ENCODE measurements at places on chromosomes 1 and 21. TPM values are rescaled to one million over a fixed set of nuclear protein-coding genes. Genes with fewer than 3 reads are reported as not detected.

DNA sequence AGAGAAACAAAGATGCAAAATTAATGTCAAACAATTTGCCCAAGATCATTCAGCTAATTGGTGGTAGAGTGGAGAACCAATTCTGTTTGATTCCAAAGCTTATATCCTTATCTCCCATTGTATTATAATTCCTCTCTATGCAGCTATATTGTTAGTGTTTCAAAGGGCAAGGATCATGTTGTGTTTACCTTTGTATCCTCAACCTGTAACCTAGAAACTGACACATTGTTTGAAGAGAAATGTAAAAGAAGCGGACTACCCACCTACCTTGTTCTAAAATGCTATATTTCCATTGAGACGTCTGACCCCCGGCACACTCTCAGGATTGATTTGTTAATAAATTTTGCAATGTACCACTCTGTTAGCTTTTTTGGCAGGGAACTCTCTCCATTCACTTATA, 9.3 kb downstream of the RAVER2 start:
- no peak for DNase-seq

DNA sequence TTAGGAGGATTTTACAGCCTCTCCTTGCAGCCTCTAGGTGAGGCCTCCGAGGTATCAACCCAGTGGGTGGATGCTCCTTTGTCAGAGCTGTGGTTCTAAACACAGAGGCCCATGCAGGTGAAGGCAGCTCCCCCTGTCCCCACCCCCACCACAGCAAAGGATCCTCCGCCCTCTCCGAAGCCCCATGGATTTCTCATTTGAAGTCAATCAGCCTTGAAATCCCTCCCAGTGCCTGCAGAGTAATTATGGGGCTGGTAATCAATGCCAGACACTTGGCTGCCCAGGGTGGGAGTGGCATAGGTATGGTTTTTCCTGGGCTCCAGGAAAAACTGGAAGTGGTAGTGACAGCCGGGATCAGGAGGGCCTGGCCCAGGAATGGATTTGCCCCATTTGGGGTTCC, 119.5 kb upstream of the CSF3R start:
- DNase-seq, result no peak

- no peak for DNase-seq
Measured at GRCh38 chr1:44785029-44785380, 3.0 kb downstream of the BEST4 start.

- DNase-seq, result no peak
Measured at GRCh38 chr1:179077396-179077795, 4.5 kb upstream of the TOR3A start.

DNA sequence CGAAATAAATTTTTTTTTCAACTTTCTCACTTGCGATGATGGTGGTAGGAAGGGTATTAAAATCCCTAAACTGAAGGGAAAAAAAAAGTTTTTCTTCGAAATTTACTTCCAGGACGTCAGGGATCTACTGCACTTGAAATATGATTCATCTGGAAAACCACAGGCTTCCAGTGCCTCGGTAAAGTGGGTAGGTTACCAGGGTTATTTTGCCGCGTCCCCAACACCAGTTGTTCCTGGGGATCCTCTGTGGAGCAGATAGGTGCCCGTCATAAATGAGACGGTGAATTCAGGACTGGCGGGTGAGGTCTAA, 773 bp downstream of the RABIF start:
- no peak for DNase-seq

DNA sequence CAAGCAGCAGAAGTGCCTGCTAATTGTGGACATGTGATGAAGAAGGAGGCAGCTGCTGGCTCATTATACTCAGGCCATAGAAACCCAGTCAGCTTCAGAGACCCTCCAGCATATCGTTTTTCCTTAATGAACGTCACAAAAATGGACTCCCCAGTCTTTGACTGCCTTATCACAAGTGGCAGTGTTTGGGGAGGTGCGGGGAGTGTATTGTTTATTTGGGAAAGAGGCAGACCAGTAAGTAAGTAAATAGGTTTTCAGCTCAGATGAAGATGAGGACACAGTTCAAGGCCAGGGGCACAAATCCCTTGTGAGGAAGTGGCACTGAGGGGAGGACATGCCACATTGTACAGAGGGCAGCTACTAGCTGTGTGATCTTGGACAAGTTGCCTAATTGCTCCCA, 43.5 kb upstream of the NRDC start:
- no peak for DNase-seq

DNA sequence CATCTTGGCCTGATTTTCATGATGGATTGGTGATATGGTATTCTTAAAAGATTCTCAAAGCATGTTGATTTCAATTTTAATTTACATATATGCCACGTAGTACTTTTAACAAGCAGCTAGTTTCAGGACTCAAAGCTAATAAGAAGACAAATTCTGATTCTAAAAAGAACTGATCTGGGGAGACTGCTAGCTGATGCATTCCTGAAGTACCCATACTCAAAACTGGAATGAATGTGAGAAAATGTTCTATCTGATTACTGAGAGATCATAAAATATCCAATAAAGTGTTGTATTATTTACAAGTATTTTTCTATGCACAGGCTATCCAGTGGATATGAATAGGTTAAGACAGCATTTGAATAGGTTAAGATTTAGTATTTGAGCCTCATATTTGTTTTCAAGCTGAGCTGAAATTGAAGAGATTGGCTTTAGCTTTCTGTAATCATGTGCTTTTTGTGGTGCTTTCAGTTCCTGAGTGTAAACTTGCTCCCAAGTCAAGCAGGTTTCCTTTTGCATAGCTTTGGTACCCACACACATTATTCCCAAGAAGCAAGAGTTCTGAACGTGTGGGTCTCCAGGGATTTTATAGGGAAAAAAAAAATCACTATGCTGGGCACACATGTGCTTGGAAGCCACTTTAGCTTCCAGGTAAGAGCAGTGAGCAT, 114.1 kb downstream of the VPS13D start:
- DNase-seq, result no peak

GRCh38 chr1:66012106-66012784, 219.6 kb downstream of the PDE4B start:
- DNase-seq, result no peak

DNA sequence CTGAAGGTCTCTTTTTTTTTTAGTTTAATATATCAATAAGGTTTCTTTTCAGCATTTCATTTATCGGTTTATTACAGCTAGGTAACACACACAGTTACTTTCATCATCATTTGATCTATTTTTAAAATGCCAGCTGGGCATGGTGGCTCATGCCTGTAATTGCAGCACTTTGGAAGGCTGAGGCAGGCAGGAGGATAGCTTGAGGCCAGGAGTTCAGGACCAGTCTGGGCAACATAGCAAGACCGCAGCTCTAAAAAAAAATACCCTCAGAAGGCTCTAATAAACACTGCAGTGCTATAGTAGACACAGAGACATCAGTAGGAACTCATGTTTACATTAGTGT, 48.5 kb upstream of the VAMP3 start:
- DNase-seq, result no peak

GRCh38 chr1:235417086-235417697, 50.0 kb downstream of the TBCE start:
- DNase-seq, result peak; percentile 76

GRCh38 chr21:39345440-39345839, 3.4 kb downstream of the HMGN1 start:
- DNase-seq, result no peak

DNA sequence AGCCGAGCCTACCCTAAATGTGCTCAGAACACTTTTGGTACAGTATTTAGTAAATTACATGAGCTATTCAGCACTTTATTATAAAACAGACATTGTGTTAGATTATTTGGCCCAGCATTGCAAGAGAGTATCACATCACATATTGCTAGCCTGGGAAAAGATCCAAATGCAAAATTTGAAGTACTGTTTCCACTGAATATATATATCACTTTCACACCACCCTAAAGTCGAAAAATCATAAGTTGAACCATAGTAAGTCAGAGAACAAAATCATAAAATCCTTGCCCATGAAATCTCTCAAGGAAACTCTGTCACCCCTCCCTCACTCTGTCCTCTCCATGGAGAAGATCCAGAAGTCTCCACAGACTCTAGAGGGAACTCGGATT, 33.1 kb downstream of the RGS8 start:
- no peak for DNase-seq

GRCh38 chr1:88647249-88647645, 36.8 kb upstream of the PKN2 start:
- no peak for DNase-seq

DNA sequence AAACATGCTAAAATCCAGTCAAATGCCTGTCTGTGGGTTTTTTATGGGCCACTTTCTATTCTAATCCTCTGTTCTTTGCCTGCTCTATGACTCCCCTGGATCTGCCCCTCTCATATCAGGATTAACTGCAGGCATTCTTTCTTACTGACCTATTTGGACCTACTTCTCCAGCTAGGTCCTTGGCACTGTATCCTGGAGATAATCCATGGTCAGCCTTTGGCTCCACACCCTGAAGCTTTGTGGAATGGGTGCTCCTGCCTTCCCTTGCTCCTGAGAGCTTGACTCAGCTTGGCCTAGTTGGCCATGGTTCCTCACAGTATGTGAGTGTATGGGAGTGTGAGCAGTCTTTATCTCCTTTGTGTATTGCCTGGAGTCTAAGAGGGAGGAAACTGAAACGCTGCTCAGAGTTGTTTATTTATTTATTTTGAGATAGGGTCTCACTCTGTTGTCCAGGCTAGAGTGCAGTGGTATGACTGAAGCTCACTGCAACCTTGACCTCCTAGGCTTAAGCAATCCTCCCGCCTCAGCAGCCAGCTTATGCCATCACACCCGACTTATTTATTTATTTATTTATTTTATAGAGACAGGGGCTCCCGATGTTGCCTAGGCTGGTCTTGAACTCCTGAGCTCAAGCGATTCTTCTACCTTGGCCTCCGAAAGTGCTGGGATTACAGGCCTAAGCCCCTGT, 28.7 kb upstream of the CDC14A start:
- no peak for DNase-seq

DNA sequence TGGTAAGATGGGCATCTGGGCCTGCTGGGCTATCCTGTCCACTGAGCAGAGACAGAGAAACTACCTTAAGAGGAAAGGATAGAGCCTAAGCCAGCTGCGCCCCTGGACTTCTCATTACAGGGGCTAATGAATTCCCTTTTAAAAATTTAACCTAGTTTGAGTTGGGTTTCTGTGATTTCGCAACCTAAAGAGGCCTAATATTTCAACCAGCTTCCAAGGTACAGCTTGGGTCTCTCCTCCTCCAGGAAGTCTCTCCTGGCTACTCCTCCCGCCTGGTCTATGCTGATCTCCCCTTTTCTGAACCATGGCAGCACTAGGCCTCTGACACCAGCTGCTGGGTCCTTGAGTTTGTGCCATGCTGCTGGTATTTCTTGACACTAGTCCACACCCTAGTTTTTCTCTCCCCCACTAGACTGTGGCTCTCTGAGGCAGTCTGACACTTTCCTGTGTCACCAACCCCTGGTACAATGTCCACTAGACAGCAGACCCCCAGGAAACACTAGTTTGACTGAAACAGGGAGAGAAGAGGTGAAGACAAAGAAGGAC, 29.0 kb upstream of the TCEA3 start:
- no peak for DNase-seq

DNA sequence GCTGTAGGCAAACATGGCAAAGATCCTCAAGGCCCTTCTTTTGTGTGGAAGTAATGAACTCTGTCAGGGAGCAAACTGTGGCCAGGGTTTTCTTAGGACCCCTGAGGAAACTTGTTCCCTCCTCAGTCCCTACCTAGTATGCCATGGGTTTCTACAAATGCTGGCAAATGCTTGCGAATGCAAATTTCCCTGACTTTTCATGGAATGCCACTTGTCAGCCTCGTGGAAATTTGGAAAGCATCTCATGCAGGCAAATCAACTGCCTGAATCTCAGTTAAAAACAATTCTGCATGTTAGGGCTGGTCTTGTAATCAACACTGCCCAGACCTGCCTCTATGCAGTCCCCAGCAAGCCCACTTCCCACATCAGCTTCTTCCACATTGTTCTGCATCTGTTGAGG, 334.9 kb upstream of the AJAP1 start:
- DNase-seq, result no peak

DNA sequence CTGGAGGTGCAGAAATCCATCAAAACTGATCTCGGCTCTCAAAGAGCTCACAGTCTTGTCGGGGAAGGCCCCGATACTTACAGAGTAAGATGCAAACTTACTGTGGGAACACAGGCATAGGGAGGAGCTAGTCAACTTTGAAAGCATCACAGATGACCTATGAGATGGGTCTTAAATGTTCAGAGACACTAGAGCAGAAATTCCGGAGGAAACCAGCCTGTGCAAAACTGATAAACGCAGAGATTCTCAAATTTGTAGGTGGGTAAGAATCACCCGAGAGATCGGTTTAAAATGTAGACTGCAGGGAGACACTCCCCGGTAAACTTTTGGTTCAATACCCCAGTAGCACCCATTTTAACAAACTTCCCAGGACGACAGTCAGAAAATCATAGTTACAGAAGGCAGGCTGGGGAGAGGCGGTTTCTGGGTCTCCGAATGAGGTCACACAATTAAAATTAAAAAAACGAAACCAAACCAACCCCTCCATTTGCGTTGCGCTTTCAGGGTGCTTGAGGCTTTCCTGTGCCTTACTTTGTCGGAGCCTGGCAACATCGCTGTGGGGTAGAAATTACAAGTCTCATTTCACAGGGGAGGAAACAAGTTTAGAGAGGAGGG, 755 bp upstream of the THRAP3 start:
- DNase-seq, result no peak

- no peak for DNase-seq
Measured at GRCh38 chr1:64669098-64669675, 75.7 kb upstream of the RAVER2 start.

DNA sequence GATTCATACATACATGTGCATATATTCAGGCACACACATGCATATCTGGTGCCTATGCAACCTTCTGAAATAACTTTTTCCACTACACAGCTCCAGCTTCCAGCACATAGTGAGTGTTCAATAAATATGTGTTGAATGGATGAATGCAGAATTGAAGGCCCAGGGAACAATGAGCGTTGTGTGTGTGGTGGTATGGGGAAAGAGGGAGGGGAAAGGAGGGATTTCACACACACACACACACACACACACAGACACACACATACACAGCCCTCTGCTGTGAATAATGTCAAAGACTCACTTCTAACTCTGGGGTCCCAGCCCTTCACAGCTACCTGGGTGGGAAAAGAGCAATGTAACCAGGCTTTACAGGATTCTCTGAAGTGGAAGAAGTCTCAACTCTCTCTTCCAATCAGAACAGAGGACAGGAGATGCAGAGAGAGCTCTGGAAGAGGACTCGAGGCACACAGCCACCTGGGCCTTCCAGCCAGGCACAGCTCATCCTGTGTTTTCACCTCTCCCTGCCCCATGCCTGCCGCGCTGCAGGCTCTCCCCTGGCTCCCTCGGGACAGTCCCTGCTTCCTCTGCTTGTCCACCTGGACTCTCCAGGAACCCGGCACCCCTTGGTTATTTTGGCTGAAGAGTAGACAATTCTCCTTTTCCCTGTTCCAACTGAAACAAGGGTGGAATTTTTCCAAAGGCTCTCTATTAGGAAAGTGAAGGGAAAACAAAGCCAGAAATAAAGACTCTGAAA, 5.4 kb upstream of the IGSF8 start:
- DNase-seq, result no peak

- DNase-seq, result no peak
Measured at GRCh38 chr1:213409208-213409631, 358.2 kb downstream of the RPS6KC1 start.

CACNA1E gene
- 1.7 TPM for total RNA-seq

RIPPLY3 gene
- total RNA-seq, result not detected

FCRL2 gene
- total RNA-seq, result not detected

ITGB2 gene
- 16.7 TPM for total RNA-seq

HRNR gene
- not detected for total RNA-seq

GUCA2A gene
- total RNA-seq, result not detected

MX1 gene
- total RNA-seq, result 8.5 TPM

FAM72A gene
- total RNA-seq, result 0.28 TPM

SH3D21 gene
- total RNA-seq, result 1.2 TPM

WDR64 gene
- not detected for total RNA-seq

YBX1 gene
- 826 TPM for total RNA-seq

CSMD2 gene
- 0.44 TPM for total RNA-seq

OPRD1 gene
- not detected for total RNA-seq

CYP4Z1 gene
- 0.35 TPM for total RNA-seq

Measured in right atrium auricular region (tissue), 2 donors.